ENCODE measurements at places on chromosomes 3 and 15.

- DNase-seq: no peak
Measured at GRCh38 chr15:79378394-79379109, 53.6 kb upstream of the MINAR1 start.

- no peak for DNase-seq
Measured at GRCh38 chr3:109963831-109964230, 626.5 kb upstream of the DPPA4 start.

DNA sequence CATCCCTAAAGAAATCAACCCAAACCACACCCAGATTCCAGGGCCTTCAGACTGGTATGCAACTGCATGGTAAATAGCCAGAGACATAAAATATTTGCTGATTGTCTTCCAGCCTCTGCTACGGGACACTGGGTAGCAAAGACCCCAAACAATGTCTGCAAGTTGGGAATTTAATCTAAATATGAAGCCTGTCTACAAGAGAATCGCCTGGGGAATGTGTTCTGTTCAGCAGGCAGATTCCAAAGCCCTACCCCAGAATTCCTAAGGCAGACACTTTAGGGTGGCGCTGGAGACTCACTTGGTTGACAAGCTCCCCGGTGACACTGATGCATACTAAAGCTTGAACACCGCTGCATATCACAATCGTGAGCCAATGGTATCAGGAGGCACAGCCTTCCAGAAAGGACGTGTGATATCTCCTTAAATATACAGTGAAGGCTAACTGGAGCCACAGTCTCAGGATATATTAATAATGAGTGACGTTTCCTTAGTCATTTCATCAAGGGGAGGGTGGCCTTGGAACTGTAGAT lies 684.1 kb downstream of the NTRK3 start:
- no peak for DNase-seq

DNA sequence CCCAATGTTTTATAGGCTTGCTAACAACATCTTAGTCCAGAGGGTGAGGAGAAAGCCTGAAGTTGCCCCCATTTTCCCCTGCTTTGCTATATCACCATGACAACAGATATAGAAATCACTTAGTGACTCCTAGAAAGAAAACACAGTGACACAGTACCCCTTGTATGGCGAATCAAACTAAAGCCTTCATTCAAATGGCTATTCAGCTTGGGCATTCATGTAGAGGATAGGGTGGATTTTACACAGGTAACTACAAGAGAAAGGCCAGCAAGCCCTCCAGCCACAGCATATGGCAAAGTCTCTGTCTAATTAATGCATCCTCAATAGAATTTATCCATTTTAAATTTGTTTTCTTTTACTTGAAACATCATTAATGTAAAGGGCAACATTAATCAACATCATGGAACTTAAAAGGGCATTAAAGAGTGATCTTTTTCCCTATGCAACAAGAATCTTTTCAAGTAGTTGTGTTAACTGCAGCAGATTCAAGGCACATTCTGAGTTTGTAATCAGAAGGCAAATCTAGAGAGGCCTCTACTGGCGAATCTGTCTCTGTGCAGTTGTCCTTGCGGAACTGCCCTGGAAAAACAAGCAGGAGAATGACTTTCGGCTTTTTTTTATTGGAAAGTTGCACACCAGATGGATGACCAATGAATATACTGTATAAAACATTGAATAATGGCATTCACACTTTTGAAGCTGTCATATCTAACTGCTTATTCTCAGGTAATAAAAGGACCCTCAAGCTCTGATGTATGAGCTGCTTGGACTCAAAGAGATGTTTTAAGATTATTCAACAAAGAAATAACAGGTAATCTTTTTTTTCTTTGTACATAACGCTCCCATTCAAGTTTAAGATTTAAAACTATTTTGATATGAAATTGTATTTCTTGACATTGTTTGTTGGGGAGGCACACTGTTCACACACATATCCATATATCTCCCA lies 621.7 kb upstream of the AGTR1 start:
- no peak for DNase-seq

DNA sequence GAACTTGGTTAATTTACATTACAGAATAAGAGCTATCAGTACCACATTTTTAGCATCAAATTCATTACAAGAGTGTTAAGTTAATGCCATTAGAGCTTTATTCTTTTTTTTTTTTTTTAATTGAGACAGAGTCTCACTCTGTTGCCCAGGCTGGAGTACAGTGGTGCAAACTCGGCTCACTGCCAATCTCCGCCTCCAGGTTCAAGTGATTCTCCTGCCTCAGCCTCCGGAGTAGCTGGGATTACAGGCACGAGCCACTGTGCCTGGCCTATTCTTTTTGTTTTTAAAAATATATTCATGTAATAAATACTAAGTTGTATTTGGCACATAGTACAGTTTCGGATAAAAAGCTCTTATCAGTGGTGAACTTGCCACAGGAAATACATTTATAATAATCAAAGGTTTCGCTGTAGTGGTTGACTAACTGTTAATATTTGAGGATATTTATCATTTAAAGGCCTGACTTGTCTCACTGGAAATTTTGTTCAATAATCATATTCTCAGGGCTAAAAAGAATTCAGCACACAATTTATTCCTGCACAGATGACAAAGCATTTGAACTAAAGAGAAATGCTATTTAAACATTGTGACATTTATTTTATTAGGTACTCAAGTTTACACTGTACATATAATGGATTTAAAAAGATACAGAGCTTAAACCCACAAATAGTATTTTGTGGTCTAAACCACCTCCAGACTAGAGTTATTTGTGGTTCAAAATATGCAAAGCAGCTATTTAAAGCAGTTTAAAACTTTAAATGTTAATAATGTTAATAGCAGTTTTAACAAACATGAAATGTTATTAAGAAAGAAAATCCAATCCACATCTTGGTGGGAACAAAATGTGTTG lies 6.1 kb upstream of the LEKR1 start:
- DNase-seq: no peak

- DNase-seq: no peak
Measured at GRCh38 chr15:62165104-62165792, at the start of gene C2CD4B. Gene C2CD4B (minus strand): TSS chr15:62165285. CDS start chr15:62164984, 301 bp downstream.

GRCh38 chr3:153744889-153745288 lies 376.3 kb upstream of the ARHGEF26 start:
- no peak for DNase-seq

- DNase-seq: no peak
Measured at GRCh38 chr3:24945563-24945962, 450.9 kb upstream of the THRB start.

DNA sequence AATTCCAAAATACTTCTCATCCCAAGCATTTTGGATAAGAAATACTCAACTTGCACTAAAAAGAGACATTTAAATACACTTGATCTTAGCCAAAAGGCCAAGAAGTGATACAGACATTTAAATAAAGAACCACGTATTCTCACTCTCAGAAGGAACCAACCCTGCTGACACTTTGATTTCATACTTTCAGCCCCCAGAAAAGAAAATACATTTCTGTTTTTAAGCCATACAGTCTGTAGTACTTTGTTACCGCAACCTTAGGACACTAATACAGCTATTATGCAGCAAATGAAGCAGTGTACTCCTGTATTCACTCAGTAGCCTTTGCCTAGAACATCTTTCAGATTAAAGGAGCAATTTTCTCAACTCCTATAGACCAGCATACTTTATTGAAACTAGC lies 86.7 kb downstream of the TBC1D5 start:
- no peak for DNase-seq

- DNase-seq: no peak
Measured at GRCh38 chr3:190086191-190086590, 34.5 kb downstream of the P3H2 start.

DNA sequence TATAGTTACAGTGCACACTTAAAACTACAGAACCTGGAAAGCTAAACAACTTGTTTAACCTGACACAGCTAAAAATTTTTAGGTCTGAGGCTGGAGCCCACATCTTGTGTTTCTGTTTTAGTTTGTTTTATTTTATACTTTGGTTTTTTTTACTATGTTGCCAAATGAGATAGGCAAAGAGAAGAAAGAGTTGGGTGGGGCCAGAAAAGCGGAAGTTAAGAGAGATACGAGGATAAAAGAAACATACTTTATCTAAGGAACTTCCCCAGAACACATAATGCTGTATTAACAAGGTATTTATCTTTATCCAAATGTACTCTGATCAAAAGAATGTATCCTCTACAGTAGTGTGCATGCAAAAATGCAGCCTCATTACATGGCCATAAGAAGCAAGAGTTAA lies 1145.7 kb downstream of the EPHA3 start:
- DNase-seq: no peak

- no peak for DNase-seq
Measured at GRCh38 chr3:29484633-29485032, 203.8 kb downstream of the RBMS3 start.

DNA sequence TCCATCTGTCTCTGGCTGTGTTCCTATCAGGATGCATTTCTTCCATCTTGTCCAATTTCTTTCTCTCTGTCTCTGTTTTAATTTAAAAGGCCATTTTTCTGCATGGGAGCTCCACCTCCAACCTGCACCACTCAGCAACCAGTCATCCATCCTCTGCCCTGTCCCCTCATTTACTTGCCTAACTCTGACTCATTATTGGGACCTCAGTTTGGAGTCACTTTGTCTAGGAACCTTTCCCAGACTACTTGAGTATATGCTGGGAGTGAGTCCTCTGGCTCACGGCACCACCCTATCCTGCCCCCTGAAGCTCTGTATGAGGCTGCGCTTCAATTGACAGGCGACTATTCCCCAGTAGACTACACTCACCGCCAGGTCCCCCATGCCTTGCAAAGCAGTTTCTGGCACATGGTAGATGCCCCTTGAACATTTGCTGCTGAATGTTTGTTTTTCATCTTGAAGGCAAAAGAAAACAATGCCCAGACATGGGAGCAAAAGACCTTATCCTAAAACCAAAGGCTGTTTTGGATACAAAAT lies 513.3 kb upstream of the CFAP20DC start:
- no peak for DNase-seq

- no peak for DNase-seq
Measured at GRCh38 chr15:85693277-85693676, 101.4 kb downstream of the KLHL25 start.

DNA sequence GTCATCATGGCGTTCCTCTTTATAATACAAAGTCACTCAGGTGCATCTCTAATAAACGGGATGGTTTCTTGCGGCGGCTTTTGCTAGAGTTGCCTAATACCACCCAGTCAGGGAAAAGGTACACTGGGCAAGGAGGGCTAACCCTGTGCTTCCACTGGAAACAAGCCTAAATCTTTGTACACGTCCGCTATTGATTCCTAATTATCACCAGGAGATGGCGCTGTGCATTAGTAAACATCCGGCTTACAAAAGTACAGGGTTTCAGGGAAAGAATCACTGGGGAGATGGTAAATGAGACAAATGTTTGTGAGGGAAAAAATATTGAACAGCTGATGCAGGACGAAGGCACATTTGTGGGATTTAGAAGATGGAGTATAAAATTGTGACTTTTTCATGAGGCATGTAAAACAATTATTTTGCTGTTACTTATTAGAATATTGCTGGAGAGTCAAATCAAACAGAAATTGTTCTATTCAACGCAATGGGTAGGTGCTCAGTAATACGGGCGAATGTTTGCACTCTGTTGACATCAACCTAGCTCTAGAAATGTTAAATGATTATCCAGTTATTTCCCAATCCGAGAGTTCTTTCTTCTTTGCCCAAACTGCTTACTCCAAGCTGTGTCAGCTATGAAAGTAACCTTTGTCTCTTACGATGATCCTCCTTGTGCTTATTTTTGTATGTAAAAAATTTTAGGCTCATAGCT lies 50.6 kb downstream of the GMNC start:
- DNase-seq: no peak

DNA sequence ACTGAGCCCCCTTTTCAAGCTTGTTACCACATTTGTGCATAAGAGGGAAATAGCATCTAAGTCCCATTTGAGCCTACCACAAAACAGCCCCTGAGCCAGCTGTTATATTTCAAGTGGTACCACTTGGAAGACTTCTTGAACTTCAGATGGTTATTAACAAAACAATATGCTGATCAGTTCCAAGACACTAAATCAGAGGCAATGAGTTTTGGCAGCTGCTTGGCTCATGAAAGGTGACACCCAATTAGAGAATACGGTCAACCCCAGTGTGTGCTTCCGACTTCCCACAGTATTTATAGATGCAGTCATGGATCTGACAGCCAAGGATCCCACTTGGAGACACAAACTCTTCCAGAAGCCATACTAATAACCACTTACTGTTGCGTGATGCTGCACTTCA lies 469.6 kb upstream of the PPP2R3A start:
- no peak for DNase-seq

GRCh38 chr3:181741417-181741816 lies 29.7 kb downstream of the SOX2 start:
- DNase-seq: no peak

DNA sequence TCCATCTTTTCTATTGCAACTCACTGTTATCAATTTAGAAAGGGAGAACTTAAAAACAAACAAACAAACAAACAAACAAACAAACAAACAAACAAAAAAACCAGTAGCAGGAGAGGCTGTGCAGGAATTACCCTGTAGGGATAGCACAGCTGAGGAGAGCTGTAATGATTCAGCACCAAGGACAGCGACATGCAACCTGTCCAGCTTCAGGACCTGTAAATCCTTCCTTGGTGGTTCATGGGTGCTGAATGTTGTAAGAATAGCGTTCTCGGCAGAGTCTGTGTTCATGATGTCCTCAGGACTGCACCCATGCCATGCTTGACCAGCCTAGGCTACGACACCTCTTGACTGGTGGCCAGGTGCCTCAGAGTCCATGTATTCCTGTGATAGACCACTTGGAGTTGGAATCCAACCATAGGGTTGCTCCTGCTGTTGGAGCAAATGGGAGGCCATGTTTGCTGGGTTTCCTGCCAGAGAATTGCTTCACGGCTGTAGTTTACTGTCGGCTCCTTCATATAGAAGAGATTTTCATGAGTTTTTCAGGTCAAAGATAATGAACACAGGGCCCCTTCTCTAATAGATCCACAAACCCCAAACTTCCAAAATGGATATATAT lies 65.9 kb downstream of the CACNA2D3 start:
- no peak for DNase-seq

DNA sequence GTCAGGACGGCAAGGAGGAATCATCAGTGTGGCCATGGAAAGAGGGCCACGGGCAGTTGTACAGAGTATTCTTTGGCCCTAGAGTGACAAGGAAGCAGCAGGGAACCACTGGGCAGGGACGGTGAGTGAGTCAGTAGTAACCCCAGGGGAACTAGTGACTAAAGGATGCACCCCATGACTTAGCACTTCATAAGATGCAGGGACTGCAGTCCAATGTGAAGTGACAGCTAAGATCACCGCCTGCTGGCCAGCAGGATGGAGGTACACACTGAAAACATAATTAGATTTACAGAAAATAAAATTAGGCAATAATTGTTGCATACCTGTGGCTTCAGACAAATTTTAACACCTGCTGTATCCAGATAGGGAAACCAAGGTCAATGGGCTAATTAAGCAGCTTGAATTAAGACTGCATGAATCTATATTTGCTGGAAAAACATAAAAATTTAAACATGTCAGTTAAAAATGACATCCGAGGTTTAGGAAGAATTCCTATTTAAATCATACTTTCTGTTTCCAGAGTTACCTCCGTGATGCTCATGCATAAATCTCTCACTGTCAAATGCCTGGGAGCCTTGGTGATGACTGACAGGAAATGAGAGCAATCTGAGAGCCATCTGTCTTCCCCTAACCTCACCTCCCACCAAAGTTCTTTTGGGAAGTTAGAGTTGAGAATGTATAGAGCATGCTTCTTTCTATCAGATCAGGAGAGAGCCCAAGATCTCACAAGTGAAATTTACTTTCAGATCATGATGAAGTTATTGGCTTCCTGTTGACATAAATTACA lies 56.5 kb downstream of the DCLK3 start:
- no peak for DNase-seq

Measured in stimulated activated CD8-positive, alpha-beta memory T cell treated with anti-CD3 and anti-CD28 coated beads, Interleukin-4, amount 100 ng/mL, for 1 hour (primary cell).